ENCODE measurements at places on chromosomes 2 and 18. TPM values are rescaled to one million over a fixed set of nuclear protein-coding genes. Genes with fewer than 3 reads are reported as not detected.

Gene PLEKHM3
- 19.2 TPM for total RNA-seq

DNA sequence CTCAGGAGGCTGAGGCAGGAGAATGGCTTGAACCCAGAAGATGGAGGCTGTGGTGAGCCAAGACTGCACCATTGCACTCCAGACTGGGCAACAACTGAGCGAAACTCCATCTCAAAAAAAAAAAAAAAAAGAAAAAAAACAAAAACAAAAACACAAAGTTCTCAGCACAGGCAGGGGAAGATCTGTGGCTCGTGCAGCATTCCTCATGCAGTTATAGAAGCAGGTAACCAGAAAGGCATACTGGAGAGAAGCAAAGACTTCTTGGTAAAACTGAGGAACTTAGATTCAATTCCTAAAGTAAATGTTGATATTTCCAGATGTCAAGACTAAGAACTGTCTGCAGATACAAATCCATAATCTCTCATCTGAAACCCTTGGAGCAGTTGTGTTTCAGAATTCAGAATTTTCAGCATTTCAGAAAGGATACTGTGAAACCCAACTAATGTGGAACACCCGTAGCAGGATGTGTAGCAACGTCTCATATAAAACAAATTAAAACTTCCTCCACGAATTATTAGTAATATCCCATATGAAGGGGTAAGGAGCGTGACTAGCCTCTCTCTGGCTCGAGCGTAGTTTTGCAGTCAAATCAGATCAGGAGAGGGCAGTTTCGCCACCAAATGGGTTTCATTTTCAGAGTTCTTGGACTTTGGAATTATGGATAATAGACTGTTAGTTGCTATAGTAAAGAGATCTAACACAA lies 13.2 kb upstream of the SLC25A52 start:
- DNase-seq, result no peak

DNA sequence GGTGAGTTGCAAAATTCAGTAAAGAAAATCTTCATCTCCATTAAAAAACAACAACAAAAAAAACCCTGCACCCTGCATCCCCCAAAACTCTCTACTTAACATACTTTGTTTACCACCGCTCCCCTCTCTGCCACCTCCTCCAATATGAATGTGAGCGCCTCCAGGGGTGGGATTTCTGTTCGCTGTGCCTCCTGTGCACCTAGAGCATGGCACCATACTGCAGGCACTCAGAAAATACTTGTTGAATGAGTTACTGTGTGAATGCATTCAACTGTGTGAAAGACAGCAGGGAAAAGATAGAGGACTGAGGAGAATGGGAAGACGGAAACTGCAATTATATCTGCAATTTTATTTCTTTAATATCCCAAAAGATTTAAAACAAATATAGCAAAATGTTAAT lies 4.5 kb downstream of the CEBPZ start:
- DNase-seq, result no peak

DNA sequence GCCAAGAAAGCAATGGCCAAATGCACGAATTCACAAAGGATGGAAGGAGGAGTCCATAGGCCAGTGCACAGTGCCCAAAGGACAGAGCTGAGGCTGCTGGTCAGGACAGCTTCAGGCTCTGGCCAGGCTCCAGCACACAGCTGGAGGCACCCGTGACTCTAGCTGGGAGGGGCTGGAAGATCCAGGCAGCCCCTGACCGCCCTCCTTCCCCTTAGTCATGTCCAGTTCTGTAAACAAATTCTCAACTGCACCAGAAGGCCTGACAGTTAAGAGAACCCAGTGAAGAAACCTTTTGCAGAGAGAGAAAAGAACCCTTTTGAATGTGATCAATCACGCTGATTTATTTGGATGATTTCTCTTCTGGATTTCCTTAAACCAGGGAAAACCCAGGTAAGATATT lies 7.7 kb upstream of the YWHAQ start:
- DNase-seq, result no peak

DNA sequence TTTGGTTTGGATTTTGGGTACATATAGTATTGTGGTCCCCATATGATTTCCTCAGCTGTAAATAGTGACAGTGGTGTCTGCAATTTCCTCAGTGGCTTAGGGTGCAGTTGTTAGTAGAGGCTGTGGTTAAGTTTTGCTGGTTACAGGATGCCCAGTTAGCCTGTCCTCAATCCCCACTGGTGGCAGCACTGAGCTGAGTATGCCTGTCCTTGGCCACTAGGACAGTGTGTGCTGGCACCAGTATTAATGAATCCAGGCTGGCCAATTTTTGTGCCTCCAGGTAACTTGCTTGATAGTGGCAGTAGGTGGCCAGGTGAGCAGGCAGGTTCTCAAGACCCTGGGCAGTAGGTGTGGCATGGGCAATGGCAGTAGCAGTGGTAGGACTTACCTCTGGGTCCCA lies 973.1 kb downstream of the TMEM182 start:
- DNase-seq, result no peak

GRCh38 chr2:157743051-157743450 lies 114.4 kb upstream of the ACVR1C start:
- no peak for DNase-seq

DNA sequence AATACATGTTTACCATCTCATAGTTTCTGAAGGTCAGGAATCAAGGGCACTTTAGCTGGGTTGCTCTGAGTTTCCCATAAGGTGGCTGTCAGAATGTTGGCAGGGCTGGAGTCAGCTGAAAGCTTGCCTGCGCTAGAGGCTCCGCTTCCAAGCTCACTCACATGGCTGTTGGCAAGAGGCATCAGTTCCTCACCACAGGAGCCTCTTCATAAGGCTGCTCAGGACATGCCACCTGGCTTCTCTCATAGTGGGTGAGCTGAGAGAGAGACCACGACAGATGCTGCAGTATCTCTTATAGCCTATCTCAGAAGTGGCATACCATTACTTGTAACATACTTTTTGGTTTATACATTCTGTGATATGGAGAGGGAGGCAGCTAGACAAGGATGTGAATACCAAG lies 7.2 kb downstream of the HADHB start:
- no peak for DNase-seq

DNA sequence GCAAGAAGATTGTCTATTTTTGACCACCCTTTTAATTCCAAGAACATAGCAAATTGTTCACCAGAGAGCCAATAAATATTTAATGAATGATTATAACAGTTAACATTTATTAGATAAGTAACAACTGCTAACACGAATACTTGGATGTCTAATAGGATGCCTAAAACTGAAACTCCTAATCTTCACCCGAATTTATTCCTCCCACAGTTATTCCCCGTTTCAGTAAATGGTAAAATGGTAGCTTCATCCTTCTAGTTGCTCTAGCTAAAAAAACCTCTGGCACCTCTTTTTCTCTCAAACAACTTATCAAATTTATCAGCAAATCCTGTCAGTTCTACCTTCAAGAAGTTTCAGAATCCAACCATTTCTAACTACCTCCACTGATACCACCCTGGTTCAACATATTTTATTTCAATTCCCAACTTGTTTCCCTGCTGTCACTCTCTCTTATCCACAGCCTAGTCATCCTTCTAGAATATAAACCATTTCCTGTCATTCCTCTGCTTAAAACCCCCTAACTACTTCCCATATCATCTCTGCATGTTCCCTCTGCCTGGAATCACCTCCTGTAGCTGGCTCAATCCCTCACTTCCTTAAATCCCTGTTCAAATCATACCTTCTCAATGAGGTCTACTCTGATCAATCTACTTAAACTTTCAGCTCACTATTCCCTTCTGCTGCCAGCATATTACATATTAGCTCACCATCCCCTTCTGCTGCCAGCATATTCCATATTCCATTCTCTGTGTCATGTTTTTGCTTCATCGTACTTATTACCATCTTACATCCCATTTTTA lies 93.8 kb downstream of the ROCK2 start:
- DNase-seq, result no peak

DNA sequence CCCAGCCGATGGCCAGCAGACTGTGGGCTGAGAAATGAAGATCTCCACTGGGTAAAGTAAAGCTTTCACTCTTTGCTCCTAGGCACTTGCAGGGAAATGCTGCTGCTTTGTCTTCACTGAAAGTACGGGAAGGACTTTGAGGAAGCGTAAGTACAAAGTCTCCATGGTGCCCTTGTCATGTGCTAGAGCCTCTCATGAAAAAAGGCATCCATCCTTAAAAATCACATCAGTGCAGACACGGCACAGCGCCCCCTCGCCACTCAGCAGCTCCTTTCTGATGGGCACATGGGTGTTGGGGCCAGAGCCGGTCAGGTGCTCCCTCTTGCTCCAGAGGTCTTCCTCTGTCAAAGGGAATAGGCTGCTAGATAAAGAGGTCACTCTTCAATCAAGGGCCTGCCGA lies 109.0 kb upstream of the STPG4 start:
- DNase-seq, result no peak

GRCh38 chr2:154697418-154698252 lies 860 bp upstream of the KCNJ3 start:
- peak; percentile 41 for DNase-seq

DNA sequence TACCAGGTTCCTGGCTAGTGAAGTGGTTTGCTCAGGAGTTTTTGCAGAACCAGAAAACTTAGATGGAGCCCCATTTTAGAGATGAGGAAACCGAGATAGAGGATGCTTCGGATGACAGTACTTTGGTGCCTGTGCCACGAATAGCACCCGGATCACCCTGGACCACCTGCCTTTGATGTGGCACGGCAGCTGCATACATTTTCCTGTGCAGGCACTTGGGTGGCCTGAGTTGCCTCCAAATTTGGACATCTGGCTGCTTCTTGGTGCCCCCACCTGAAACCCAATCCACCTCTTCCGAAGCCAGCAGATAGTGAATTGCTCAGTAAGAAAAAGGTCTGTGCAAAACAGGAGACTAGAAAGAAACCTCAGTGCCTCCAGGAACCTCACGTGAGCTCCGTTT lies 140.6 kb upstream of the ID2 start:
- no peak for DNase-seq
